ENCODE measurements at places on chromosomes 2 and 18.

- DNase-seq, result no peak
Observed at GRCh38 chr18:26304511-26304910, 78.3 kb downstream of the TAF4B start.

GRCh38 chr2:104929663-104930062, 75.7 kb downstream of the POU3F3 start:
- no peak for DNase-seq

DNA sequence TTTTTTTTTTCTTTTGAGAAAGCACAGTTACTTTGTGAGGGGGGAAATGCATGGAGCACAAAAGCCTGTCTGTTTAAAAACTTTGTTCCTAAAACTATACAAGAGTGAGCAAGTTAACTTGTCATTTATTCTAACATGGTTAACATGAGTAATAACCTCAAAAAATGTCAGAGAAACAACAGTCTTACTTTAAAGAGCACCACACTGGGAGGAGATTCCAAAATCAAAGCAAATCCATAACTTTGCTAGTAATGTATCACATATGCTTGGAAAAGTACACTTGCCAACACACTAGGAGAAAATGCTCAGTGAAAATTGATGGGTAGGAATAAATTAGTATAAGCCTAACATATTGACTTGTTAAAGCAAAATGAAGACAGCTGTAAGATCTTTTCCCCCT, 157.1 kb downstream of the PRPF40A start:
- DNase-seq, result no peak

- no peak for DNase-seq
Observed at GRCh38 chr2:74019516-74019915, 34.8 kb downstream of the TET3 start.

All from left renal cortex interstitium (tissue), 4 donors.